ENCODE measurements at places on chromosomes 1 and 21.
A peak's percentile ranks its signal among the peaks of the same experiment; 100 is the strongest.

DNA sequence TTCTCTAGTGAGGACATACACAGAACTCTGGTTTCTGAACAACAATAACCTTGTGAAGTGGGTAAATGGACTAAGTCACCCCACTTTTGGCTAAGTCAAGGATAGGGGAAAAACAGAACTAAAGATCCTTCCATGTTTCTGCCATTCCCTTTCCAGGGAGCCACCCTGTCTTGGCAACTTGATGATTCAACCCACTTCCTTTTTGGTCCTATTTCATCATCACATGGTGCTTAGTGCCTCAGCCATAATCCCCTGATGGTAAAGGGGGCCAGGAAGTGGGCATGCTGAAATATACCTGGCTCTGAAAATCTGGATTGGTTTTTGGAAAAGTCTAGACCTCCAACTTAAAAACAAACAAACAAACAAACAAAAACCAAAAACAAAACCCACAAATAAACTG is 206.4 kb upstream of the FOXD3 start:
- DNase-seq: no peak

DNA sequence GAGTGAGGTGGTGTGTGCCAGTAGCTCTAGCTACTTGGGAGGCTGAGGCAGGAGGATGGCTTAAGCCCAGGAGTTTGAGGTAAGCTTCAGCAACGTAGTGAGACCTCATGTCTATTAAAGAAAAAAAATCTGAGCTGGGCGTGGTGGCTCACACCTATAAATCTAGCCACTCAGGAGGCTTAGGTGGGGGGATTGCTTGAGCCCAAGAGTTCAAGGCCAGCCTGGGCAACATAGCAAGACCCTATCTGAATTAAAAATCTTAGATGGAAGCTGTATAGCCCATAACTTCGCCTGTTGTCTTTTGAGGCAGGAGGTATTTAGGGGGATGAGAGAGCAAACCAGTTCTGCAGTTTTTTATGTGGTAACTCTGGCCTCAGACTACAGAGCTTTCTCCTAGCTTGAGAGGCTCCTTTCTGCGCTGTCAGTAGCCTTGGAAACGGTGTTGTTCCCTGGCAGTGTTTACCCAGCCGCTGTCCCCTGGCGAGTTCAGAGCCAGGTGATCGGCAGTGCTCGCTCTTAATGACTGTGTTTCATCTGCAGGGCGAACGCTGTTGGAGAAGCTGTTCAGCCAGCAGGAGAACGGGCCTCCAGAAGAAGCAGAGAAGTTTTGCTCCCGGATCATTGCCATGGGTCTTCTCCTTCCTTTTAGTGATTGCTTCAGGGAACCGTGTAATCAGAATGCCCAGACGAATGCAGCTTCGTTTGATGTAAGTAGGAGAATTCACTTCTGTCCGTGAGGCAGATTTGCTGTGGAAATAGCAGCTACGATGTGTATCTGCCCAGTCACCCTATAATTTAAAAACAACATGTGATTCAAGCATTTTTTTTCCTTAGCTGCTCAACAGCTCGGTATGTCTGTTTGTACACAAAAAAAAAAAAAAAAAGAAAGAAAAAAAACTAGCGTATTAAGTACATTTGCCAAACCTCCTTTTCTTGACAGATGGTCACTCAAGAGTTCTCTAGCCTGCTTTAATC is 31.2 kb downstream of the FMN2 start:
- DNase-seq: no peak

GRCh38 chr21:38493549-38494250 is 4.6 kb downstream of the ERG start:
- no peak for DNase-seq

GRCh38 chr21:26572076-26572701 is 897 bp downstream of the CYYR1 start:
- DNase-seq: no peak

- DNase-seq: no peak
Observed at GRCh38 chr1:24900985-24901781, 28.9 kb downstream of the RUNX3 start.

DNA sequence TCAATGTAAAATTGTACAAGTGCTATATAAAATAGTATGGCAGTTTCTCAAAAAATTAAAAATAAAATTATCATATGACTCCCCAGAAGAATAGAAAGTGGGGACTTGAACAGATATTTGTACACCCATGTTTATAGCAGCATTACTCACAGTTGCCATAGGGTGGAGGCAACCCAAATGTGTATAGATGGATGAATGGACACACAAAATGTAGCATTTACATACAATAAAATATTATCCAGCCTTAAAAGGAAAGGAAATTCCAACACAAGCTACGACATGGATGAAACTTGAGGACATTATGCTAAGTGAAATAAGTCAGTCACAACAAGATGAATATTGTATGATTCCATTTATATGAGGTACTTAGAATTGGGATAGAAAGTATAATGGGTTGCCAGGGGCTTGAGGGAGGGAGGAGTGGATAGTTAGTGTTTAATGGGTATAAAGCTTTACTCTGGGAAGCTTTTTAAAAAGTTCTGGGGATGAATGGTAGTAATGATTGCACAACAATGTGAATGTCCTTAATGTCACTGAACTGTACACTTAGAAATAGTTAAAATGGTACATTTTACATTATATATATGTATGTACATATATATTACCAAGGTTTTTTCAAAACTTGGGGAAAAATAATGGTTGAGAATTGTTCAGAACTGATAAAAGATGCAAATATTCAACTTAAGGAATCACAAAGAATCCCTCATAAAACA is 53.0 kb upstream of the ADORA3 start:
- DNase-seq: no peak

GRCh38 chr1:153655333-153655732 is 3.2 kb upstream of the SNAPIN start:
- no peak for DNase-seq

GRCh38 chr1:203273206-203273868 is 32.0 kb upstream of the BTG2 start:
- peak; percentile 70 for DNase-seq

- no peak for DNase-seq
Observed at GRCh38 chr1:43448955-43449707, 4.6 kb downstream of the HYI start.

DNA sequence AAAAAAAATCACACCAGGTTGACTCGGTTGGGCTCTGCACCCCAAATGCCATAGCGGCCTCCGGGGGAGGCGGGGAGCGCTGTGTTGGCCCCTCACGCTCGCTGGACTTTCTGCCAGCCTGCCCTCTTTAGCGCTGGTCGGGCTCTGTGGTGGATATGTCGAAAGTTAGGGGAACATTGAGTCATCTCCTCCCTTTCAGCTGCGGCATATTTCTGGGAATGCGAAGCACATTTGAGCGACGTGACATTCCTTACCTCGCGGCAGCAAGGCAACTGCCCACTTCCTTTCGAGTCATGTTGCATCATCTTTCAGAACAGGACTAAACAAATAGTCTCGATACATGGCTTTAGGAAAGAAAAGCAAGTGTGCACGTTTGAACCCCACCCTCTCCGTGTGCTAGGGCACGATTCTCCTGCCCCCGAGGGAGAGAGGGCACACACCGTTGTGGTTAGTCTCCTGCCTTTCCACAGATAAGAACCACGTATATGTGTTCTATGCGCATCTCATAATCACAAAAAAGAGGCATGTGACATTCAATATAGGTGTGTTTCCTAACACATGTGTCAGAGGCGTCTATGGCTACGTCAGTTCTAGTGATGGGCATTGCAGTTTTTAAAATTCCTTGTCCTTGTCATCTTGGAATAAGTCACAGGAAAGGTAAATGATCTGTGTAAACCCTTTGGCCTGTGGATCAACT is 105.9 kb upstream of the SLC45A1 start:
- no peak for DNase-seq

- DNase-seq: no peak
Observed at GRCh38 chr1:5733596-5733995, 258.6 kb downstream of the NPHP4 start.

- DNase-seq: no peak
Observed at GRCh38 chr1:62271948-62272728, 47.1 kb downstream of the KANK4 start.

DNA sequence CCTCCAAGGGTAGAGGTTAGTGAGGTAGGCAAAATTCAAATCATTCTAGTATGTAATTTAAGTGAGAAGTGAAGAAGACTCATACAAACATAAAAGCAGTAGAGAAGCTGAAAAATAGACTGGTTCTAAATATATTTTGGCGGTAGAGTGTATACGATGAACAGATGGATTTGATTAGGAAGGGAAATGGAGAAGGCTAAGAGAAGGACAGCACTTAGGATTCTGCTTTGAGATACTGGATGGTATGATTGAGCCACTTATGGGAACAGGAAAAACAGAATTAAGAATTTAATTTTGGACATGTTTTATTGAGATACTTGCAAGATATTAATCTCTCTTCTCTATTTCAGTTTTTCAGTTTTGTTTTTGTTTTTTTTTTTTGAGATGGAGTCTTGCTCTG is 60.1 kb downstream of the EPB41 start:
- DNase-seq: no peak

GRCh38 chr1:202416641-202417040 is 68.1 kb downstream of the PPP1R12B start:
- DNase-seq: no peak

GRCh38 chr1:22975694-22976093 is 3.0 kb upstream of the LACTBL1 start:
- DNase-seq: no peak

DNA sequence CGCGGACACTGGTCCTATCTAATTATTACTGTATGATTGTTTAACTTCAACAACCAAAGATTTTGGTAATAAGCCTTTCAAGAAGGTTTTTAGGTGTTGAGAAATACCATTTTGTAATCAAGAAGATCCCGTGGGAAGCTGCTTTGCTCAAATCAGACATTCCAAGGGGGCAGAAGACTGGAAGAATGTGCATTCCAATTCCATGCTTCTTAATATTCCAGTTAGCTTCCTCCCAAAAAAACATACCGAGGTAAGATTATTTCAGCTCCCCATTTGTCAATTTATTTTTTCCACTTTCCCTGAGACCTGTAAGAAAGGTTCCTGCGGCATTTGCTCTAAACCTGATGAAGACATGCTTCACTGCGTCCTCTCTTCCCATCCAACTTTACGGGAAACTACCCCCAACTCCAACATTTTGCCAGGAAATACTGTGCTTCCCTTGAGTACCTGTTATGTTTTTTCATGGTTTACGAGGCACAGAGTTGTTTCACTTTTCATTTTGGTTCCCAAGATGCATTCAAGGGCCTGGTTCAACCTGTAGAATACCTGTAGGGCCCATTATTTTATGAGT is 4.1 kb downstream of the CNN3 start:
- no peak for DNase-seq

GRCh38 chr21:45556645-45557615 is 14.7 kb upstream of the SLC19A1 start:
- no peak for DNase-seq

DNA sequence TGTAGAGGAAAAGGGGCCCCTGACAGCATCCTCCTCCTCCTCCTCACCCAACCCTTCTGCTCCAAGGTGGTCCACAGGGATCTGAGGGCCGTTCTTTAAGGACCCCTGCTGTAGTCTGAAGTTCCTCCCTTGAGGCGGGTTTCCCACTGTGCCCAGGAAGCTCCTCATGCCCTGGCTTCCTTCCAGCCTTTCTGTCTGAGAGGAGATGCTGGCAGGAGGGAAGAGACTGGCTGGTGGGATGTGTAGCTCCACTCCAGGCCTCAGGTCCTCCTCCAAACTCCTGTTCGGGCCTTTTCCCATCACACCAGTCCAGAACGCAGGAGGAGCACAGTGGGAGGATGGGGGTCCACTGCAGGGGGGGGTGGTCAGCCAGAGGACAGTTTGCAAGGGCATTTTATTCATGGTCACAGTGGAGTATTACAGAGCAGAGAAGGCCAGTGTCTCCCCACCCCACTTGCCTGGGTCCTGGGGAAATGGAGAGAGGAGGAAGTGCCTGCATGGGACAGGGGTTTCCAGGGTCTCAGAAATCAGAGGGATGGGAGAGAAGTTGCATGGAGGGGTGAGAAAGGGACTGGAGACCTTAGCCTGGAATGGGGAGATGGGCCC is 7.8 kb downstream of the ETV3L start:
- no peak for DNase-seq

DNA sequence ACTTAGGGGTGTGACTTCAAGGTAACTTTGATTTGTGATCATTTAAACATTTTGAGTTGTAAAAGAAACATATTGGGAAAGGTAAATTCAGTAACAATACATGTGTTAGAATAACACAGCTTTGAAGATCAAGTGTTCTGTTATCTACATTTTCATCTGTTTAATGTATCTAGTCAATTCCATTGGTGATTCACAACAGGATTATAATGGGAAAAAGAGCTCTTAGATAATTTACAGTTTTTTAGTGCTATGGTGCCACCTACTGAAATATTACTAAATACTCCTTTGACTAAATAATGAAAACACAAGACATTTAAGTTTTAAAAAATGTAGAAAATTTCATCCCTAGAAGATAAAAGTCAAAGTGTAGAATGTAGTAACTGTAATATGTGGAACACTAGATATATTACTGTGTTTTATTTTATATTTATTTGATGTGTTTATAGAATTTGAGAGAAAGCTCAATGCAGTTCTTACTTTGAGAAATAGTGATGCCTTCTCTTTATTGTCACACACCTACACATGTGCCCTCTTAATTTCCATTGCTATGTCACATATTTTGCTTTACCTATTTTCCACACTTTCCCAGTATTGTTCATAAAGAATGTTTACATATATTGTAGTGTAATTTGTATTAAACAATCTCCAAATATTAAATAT is 47.4 kb downstream of the PTPRC start:
- no peak for DNase-seq

DNA sequence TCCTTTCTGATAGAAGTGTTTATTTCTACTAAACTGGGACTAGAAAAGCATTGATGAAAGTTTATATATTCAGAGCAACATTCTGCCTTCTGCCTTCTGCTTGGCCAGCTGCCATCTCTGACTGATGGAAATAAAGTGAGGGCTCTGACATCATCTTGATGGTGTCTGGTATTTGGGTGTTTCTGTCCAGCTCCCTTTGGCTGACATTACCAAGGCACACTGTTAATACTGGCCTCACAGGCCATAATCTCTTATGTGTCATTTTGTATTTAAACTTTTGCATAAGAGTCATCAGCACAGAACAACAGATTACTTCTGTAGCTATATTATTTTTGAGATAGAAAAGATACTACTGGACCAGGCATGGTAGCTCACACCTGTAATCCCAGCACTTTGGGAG is 216.9 kb downstream of the RYR2 start:
- DNase-seq: no peak

DNA sequence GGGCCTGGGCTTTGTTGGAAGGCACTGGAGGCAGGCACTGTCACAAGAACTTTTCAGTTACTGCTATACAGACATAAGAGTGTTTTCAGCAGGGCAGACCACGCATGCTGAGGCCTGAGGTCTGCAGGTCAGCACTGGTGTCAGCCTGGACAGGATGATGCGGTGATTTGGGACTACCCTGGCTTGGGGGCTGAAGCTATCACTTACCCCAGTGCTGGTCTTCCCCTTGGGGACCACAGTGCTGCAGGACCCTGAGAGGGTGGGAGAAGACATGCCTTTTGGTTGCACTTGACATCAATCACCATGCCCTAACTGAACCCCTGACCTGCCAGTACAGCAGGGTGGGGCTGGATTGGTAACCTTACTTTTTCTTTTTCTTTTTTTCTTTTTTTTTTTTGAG is 9.2 kb downstream of the DMRTB1 start:
- DNase-seq: no peak

GRCh38 chr1:153386500-153386901 is 4.4 kb downstream of the S100A8 start:
- no peak for DNase-seq

All from iPS DF 6.9 (cell line).